Effector memory CD8-positive, alpha-beta T cell (primary cell): ENCODE measurements at places on chromosomes 1 and 21.

- no peak overlapping the region for H3K27ac ChIP-seq
- no peak overlapping the region for H3K4me3 ChIP-seq
- no peaks in the 10 kb centered on the region for H3K4me1 ChIP-seq
- DNase-seq: no peak
- no peaks in the 10 kb centered on the region for H3K27me3 ChIP-seq
Measured at GRCh38 chr1:216925962-216926625, 202.9 kb upstream of the ESRRG start.

DNA sequence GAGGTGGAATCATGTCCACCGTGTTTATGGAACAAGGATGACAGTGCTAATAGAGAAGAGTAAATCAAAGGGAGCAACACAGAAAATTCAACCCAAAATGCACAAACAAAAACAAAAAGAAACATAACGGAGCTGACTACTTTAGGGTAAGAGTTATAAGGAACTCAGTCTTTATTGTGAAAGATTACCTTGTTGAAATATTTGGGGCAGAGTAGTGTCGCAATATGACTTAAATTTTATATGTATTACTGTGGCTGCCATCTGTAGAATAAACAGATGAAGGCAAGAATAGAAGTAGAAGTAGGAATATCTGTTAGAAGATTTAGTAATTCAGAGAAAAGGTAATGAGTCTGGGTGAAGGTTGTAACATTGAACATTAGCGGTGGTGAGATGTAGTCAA is 913.9 kb downstream of the BRINP3 start:
- H3K27ac ChIP-seq: no peak overlapping the region
- H3K4me3 ChIP-seq: no peak overlapping the region
- H3K27me3 ChIP-seq: no peaks in the 10 kb centered on the region
- H3K4me1 ChIP-seq: no peaks in the 10 kb centered on the region
- DNase-seq: no peak

DNA sequence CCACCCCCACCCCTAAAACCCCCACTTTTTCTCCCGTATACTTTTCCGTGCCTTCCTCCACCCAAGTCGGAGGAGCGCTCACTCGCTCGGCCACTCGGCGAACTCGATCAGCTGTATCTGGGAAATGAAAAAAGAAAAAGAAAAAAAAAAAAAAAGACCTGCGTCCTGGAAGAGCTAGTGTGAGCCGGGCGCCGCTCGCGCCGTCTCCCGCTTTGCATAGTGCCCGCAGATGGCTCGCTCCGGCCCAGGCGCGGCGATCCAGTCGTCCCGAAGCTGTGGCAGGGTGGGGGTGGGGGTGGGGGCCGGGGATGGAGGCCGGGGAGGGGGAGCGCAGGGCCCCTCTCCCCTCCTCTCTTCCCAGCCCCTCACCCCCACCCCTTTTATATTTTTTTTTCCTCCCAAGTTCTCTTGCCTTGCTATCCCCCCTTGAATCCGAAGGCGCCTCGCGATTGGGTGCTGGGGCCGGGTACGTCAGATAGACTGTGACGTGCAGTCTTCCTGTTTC is 299 bp upstream of the PROX1 start:
- DNase-seq: no peak
- H3K27ac ChIP-seq: no peak overlapping the region
- H3K4me3 ChIP-seq: peak overlapping the region; percentile 72
- H3K36me3 ChIP-seq: no peaks in the 10 kb centered on the region
- H3K27me3 ChIP-seq: peaks cover 73% of the 10 kb centered on the region

GRCh38 chr1:156895455-156895812 is 1.9 kb downstream of the PEAR1 start:
- DNase-seq: no peak
- no peaks in the 10 kb centered on the region for H3K36me3 ChIP-seq
- peaks cover 98% of the 10 kb centered on the region for H3K27me3 ChIP-seq
- H3K27ac ChIP-seq: no peak overlapping the region
- peaks cover 11% of the 10 kb centered on the region for H3K4me1 ChIP-seq

GRCh38 chr1:245225322-245226202 is 70.8 kb downstream of the KIF26B start:
- no peaks in the 10 kb centered on the region for H3K4me1 ChIP-seq
- peaks cover 4% of the 10 kb centered on the region for H3K36me3 ChIP-seq
- H3K27me3 ChIP-seq: peaks cover under 1% of the 10 kb centered on the region
- no peak for DNase-seq
- H3K27ac ChIP-seq: no peak overlapping the region

DNA sequence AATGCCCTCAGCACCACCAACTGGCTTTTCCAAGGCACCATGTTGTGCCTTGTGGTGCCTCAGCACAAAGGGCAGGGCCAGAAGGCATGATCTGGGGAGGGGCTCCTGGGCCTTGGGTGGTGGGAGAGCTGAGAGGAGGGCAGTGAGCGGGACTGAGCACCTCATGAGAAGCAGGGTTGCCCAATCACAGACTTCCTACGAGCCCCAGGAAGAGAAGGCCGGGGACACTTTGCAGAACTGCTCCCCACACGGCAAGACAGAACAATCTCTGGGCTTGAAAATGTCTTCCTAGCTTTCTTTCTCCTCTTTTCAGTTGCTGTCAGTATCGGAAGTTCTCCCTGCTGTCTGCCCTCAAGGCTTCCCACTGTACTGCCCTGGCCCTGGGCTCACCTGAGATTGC is 6.8 kb downstream of the KCNJ10 start:
- H3K27me3 ChIP-seq: peaks cover 31% of the 10 kb centered on the region
- H3K36me3 ChIP-seq: peaks cover 6% of the 10 kb centered on the region
- peak overlapping the region; percentile 31 for H3K27ac ChIP-seq
- no peak overlapping the region for H3K4me3 ChIP-seq
- H3K4me1 ChIP-seq: no peaks in the 10 kb centered on the region

- no peaks in the 10 kb centered on the region for H3K27me3 ChIP-seq
- H3K27ac ChIP-seq: no peak overlapping the region
- DNase-seq: no peak
- H3K4me1 ChIP-seq: no peaks in the 10 kb centered on the region
Measured at GRCh38 chr1:242243472-242243871, 244.6 kb upstream of the MAP1LC3C start.

GRCh38 chr1:222654849-222655248 is 37.0 kb downstream of the MIA3 start:
- peak overlapping the region; percentile 99 for H3K27ac ChIP-seq
- H3K4me3 ChIP-seq: peak overlapping the region; percentile 58
- H3K4me1 ChIP-seq: peaks cover 17% of the 10 kb centered on the region

DNA sequence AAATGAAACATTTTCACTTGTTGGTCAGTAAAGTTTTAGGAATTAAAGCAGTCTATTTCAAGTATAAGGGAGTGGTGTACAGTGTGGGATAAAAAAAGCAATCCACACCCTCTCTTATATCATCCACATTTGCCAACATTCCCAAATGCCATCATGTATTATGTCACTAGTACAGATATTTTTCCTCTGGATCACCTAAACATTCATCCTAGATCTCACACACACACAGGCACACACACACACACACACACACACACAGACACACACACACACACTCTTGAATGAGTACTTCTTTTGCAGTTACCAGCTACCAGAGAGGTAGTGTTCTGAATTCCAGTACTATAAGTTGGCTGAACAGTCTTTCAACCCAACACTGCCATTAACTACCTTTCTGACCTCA is 1369.1 kb upstream of the ADGRL4 start:
- H3K36me3 ChIP-seq: no peaks in the 10 kb centered on the region
- H3K27ac ChIP-seq: no peak overlapping the region
- H3K4me3 ChIP-seq: no peak overlapping the region
- DNase-seq: no peak
- no peaks in the 10 kb centered on the region for H3K27me3 ChIP-seq

DNA sequence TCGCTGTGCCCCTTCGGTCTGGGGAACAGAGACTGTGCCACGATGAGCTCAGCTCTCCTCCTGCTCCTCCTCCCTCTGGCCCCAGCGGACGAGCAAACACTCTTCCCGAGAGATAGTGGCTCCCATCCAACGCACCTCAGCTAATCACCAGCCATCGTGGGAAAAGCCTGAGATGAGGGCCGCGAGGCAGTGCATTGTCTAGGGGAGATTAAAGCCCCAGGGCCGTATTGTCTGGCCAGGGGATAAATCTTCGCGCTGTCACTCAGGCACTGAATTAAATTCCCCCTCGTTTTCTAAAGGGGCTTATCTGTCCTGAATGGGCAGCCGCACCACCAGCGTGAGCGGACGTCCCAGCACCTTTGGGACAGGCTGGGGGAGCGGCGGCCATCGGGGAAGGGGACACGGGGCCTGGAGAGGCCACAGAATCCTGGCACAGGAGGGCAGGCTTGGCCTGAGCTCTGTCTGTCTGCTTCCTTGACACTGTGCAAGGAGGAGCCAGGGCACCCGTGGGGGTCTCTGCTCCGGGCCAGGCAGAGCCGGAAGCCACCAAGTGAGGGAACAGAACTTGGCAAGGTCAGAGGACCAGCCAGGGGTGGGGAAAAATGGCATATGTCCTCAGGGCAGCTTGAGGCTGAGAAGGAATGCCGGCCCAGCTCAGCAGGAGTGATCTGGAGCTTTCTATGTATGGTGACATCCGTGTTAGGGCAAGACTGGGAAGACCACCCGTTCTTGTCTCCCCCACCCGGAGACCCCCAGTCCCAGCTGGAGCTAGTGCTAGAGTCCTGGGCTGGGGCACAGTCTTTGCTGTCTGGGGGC is 32.3 kb downstream of the PRDM16 start:
- H3K27me3 ChIP-seq: peaks cover under 1% of the 10 kb centered on the region
- no peak overlapping the region for H3K27ac ChIP-seq
- H3K4me3 ChIP-seq: no peak overlapping the region
- no peak for DNase-seq
- H3K4me1 ChIP-seq: no peaks in the 10 kb centered on the region

GRCh38 chr1:56360021-56360420 is 219.3 kb downstream of the PLPP3 start:
- H3K27me3 ChIP-seq: peaks cover 12% of the 10 kb centered on the region
- no peak overlapping the region for H3K27ac ChIP-seq
- H3K4me3 ChIP-seq: no peak overlapping the region
- no peaks in the 10 kb centered on the region for H3K36me3 ChIP-seq
- H3K4me1 ChIP-seq: no peaks in the 10 kb centered on the region

GRCh38 chr1:207097871-207098324 is 6.1 kb upstream of the C4BPA start:
- H3K4me1 ChIP-seq: no peaks in the 10 kb centered on the region
- no peak overlapping the region for H3K4me3 ChIP-seq
- H3K27ac ChIP-seq: no peak overlapping the region
- DNase-seq: no peak
- peaks cover 33% of the 10 kb centered on the region for H3K27me3 ChIP-seq

DNA sequence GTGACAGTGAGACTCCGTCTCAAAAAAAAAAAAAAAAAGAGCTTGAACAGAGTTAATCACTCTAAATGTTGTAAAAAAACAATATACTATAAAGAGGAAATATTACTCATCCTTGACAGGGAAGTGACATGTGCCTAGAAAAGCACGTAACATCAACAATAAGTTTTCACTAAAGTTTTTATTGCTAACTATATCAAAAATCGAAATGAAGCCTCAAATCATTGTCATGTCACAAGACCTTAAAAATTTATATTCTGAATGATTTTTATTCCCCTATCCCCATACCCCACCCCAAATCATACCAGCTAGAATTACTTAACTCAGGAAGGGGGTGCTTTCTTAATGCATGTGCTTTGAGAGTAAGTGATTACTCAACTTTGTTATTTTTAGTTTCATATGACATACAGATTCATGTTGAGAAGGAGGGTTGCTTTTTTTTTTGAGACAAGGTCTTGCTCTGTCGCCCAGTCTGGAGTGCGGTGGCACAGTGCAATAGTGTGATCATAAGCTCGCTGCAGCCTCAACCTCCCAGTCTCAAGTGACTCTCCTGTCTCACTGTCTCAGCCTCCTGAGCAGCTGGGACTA is 53.6 kb upstream of the MUTYH start:
- peak; percentile 10 for DNase-seq
- H3K27ac ChIP-seq: peak overlapping the region; percentile 88
- H3K36me3 ChIP-seq: peaks cover 4% of the 10 kb centered on the region
- H3K4me3 ChIP-seq: peak overlapping the region; percentile 43

- H3K27ac ChIP-seq: no peak overlapping the region
- peaks cover 8% of the 10 kb centered on the region for H3K4me1 ChIP-seq
- peaks cover 33% of the 10 kb centered on the region for H3K36me3 ChIP-seq
- no peak for DNase-seq
Measured at GRCh38 chr1:6097824-6098223, 52.1 kb downstream of the KCNAB2 start.

DNA sequence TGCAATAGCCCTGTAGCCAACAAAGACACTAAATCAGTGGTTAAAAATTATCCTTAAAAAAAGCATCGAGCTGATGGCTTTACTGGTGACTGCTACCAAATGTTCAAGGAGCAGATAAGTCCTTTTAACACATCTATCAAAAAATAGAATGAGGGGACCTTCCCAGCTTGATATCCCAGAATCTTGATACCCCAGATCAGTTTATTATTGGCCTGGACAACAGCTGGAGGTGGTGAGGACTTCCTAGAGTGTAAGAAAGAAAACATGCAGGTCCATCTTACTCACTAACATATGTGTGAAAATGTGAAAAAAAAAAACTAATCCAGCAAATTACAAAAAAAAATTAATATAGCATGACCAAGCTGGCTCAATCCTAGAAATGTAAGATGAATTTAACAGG is 21.3 kb downstream of the CHIT1 start:
- no peaks in the 10 kb centered on the region for H3K36me3 ChIP-seq
- no peak overlapping the region for H3K27ac ChIP-seq
- no peaks in the 10 kb centered on the region for H3K4me1 ChIP-seq
- no peak overlapping the region for H3K4me3 ChIP-seq
- H3K27me3 ChIP-seq: peaks cover 12% of the 10 kb centered on the region

GRCh38 chr1:54792686-54793282 is 8.3 kb downstream of the TTC22 start:
- no peak overlapping the region for H3K4me3 ChIP-seq
- no peak for DNase-seq
- H3K36me3 ChIP-seq: peaks cover 24% of the 10 kb centered on the region

DNA sequence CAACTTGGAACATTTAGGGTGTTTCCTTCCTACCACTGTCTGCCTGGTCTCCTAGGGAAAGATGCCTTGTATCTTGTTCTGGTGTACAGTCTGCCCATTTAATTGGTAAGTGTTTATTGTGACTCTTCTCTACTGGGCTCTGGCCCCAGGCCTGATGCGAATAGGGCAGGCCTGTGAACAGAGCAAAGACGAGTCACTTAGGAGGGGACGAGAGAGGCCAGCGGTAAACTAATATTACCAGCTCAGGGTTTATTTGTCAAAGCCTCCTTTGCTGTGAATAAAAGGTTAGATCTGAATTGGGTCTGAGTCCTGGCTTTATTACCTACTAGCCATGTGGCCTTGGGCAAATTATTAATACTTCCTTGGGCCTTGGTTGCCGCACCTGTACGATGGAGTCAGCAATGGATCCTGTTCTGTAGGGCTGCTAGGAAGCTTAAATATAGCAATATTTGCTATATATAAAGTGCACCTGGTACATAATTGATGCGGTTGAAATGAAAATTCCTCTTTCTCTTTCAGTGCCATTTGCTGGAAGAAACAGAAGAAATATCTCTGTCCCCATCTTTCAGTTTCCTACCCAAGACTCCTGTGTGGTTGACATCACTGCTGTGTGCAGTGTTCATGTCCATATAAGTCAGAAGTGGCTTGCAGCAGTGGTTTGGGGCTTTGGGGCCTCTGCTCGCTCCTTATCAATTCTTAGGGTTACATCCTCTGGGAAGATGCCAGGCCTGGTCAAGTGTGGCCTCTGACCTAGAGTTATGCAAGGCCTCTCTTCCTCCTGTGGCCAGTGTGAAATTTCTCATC is 32.4 kb downstream of the MAPKAPK2 start:
- peaks cover 57% of the 10 kb centered on the region for H3K36me3 ChIP-seq
- no peaks in the 10 kb centered on the region for H3K27me3 ChIP-seq
- no peak for DNase-seq
- peak overlapping the region; percentile 99 for H3K27ac ChIP-seq

GRCh38 chr21:14538483-14538882 is 7.6 kb downstream of the SAMSN1 start:
- H3K4me1 ChIP-seq: peaks cover 78% of the 10 kb centered on the region
- no peaks in the 10 kb centered on the region for H3K27me3 ChIP-seq
- DNase-seq: no peak
- peaks cover 13% of the 10 kb centered on the region for H3K36me3 ChIP-seq
